ENCODE measurements at places on chromosomes 11 and 22.

- no peak for DNase-seq
Observed at GRCh38 chr22:29431986-29432385, 6.4 kb upstream of the RFPL1 start.

- DNase-seq: no peak
Observed at GRCh38 chr22:36818010-36818642, 1.3 kb upstream of the PVALB start.

DNA sequence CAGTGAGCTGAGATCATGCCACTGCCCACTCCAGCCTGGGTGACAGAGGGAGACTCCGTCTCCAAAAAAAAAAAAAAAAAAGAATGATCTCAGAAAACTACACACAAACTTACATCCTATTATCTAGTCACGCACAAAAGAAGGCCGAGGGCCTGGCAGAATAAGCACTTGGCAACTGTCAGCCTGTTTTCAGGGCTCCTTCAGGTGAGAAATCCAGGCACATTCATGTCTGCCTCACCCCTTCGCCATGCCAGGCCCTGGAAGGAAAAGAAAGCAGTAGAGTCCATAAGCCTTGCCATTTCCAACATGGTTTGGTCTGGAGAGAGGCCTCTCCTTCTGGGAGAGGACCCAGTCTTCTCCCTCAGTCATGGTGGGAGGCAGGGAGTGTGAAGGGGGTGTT lies 30.9 kb downstream of the C11orf58 start:
- DNase-seq: no peak

- DNase-seq: no peak
Observed at GRCh38 chr11:41461057-41461681, 1.7 kb upstream of the LRRC4C start.

GRCh38 chr11:36108881-36109589 lies 165.2 kb downstream of the LDLRAD3 start:
- DNase-seq: no peak

DNA sequence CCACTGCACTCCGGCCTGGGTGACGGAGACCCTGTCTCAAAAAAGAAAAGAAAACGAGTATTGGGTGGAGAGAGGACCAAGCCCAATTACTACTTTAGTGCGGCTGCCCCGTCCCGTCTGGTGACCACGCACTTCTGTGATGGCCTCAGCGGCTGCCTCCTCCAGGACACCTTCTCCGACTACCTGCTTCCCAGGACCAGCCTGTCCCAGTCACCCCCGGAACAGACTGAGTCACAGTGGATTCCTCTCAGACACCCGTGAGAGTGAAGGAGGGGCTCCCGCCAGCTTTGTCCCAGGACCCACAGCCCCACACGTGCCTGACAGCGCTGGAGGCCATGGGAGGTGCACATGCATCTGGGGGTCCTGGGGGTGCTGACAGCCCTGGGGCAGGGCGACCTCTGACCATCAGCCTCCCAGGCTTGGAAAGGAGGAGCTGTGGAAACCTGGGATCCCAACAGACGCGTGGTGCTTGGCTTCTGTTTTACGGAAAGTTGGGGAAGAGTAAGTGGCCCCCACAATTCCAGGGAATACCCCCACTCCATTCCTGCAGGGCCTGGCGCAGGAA lies 4.8 kb downstream of the DRD4 start:
- DNase-seq: no peak

- peak; percentile 37 for DNase-seq
Observed at GRCh38 chr22:39994566-39995392, at the start of gene FAM83F. FAM83F (plus strand) TSS chr22:39994954; CDS start chr22:39995043, 89 bp downstream.

DNA sequence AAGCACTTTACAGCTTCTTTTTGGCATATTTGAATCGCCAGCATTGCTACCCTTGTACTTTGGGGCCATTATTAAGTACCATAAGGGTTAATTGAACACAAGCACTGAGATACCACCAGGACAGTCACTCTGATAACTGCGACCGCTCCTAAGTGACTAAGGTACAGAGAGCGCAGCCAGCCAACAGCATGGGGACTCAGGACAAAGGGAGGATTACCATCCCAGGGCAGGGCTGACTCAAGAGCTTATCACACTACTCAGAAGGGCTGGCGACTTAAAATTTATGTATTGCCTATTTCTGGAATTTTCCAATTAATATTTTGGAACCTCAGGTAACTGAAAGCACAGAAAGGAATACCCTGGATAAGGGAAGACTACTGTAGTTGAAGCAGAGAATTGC lies 479 bp downstream of the ZNF280A start:
- no peak for DNase-seq

DNA sequence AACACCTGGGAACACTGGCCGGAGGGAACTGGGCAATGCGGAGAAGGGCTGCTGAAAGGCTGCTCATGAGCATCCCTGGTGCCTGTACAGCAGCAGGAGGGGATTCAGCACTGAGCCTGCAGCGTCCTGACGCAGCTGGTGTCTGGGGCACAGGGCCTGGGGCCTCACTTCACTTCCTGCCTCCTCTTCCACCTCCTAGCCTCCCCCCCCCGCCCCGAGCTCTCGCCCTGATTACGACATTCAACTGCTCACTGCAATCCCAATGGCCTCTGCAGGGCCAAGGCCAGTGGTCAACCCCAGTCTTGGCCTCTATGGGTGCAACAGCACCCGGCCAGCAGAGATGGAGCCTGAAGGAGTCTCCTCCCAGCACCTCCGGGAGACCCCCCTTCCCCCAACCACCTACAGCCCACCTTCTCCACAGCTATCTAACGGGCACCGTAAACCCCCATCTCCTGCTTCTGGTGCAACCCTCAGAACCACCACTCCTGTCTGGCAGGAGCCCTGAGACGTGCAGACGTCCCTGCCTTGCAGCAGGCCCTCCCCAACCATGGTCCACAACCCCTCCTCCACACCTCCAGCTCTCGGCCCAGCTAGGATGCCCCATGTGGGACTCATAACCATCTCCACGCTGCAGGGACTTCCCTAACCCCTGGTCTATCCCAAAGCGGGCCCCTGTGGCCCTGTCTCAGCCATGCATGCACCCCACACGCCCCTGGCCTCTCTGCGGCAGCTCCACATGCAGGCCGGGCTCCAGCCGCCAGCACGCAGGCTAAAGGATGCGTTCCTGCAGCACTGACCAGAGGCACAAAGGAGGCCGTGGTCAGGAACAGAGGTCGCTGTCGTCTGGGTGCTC lies 38.2 kb downstream of the BRD1 start:
- peak; percentile 33 for DNase-seq

- DNase-seq: no peak
Observed at GRCh38 chr11:118295199-118295598, 9.3 kb upstream of the CD3E start.

DNA sequence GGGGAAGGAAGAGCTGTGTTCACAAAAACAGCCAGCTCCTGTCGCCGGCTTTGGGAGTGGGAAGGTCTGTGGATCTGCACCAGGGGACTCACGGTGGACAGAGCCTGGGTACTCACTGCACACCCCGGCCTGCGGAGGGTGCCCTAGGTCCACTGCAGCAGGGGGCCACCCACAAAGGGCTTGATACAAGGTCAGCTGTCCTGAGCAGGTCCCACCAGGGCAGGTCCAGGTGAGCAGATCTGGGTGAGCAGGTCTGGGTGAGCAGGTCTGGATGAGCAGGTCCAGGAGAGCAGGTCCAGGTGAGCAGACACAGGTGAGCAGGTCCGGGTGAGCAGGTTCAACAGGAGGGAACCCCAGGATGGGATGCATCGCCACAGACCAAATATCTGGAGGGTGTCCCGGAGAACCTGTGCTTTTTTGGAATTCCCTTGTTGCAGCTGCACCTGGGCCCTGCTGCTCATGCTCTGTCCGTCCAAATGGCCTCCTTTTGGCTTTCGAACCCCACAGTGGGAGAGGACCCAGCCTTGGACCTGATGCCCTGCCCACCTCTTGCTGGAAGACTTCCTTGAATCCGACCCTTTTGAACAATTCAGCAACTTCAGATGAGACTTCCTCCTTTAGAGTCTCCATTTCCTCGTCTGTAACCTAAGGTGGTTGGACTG lies 485.3 kb downstream of the TBC1D22A start:
- no peak for DNase-seq

GRCh38 chr11:93236741-93237675 lies 39.2 kb upstream of the SLC36A4 start:
- peak; percentile 48 for DNase-seq

DNA sequence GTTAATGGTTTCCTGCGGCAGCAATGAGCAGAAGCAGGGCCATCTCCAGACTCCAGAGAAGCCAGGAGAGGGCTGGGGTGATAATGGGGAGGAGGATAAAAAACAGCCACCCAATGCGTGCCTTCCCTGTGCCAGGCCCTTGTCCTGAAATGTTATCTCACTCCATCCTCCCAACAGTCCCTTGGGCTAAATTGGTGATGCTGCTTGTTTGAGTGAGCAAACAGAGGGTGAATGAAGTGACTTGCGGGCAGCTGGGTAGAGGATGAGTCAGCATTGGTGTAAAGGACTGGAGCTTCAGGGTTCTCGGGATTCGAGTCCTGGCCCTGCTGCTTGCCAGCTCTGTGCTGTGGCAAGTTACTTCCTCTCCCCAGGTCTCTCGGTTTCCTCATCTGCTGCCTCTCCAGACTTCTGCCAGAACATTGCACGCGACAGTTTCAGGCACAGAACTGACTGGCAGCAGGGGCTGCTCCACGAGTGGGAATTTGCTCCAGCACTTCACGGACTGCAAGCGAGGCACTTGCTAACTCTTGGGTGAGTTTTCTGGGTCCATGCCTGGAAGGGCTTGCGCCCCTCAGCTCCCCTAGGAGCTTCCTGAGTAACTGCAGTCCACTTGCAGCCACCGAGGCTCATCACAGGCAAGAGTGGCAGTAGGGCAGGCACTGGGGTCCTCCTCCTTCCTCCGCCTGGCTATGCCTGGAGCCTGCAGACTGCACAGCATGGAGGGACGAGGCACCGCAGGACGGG lies at the start of gene P2RY6:
P2RY6 (plus strand) TSS at position 403 of the 744 bp plus-strand sequence. CDS start 24,181 bp downstream, outside the sequence.
- no peak for DNase-seq

GRCh38 chr11:113670149-113670830 lies 35.8 kb downstream of the TMPRSS5 start:
- DNase-seq: no peak

DNA sequence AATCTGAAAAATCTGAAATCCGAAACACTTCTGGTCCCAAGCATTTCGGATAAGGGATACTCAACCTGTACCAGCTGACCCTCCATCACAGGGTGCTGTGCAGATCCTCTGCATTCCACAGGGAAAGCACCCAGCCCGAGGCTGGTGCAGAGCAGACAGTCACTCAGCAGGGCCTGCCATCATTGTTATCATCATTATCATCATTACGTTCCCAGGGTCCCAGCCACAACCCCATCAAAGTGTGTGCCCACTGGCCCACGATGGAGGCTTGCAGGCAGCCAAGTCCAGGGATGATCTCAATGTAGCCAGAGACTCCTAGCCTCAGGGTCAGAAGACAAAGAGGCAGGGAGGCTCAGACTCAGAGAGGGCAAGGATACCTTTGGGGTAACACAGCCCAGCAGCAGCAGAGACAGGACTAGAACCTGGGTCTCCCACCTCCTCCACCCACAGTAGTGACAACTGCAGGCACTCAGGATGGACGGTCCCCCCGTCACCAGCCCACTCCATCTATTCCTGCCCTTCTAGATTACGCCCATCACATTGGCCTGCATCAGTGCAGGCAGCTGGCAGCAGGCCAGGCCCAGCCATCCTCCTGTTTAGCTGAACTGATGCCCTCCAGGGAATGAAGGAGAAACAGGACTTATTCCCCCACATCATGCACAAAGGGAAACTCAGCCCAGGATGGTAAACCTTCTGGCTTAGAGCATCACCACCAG lies 10.3 kb downstream of the GAL3ST1 start:
- DNase-seq: no peak

DNA sequence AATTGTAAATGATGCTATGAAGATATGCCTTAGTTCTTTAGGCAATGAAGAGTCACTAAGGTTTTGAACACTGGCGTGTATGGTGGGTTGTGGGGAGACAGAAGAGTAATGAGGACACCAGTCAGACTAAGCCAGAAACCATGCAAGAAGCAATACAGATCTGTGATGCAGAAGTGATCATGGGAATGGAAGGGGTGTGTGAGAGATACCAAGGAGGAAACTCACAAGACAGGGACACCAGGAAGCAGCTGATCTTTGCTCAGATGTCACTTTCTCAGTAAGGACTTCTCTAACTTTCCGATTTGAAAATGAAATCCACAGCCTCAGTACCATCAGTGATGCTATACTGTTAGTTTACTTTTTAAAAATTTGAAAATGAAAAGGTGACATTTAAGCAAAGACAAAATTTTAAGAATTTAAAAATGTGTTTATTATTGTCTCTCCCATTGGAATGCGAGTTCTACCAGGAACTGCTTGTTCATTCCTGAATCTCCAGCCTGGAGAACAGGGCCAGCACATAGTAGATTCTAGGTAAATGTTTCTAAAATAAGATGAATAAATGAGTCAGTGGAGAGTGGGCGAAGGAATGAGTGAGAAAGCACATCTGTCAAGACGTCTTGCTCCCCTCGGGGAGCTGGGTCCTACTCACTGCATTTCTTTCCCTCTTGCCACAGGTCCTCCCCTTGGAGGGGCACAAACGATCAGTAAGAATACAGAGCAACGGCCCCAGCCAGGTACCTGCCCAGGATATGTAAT lies 60.4 kb downstream of the KCNJ1 start:
- no peak for DNase-seq

DNA sequence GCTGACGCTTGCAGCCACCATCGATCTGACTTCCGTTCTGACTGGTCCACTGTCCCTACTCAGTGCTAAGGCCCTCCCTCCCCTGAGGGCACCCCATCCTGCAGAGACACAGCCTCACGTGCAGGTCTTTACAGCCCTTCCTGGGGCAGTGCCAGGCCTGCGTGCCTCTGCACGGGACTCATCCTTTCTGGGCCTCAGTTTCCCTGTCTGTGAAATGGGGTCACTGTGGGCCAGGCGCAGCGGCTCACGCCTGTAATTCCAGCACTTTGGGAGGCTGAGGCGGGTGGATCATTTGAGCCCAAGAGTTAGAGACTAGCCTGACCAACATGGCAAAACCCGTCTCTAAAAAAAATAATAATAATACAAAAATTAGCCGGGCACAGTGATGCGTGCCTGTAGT lies 17.8 kb upstream of the PARVG start:
- DNase-seq: no peak

- DNase-seq: no peak
Observed at GRCh38 chr11:65102142-65103095, 6.4 kb downstream of the VPS51 start.

GRCh38 chr11:45592636-45593035 lies 72.8 kb downstream of the CHST1 start:
- no peak for DNase-seq

GRCh38 chr22:37497062-37497599 lies 10.9 kb upstream of the MFNG start:
- DNase-seq: no peak
